ENCODE measurements at places on chromosomes 12 and 14. TPM values are rescaled to one million over a fixed set of nuclear protein-coding genes. Genes with fewer than 3 reads are reported as not detected.

DNA sequence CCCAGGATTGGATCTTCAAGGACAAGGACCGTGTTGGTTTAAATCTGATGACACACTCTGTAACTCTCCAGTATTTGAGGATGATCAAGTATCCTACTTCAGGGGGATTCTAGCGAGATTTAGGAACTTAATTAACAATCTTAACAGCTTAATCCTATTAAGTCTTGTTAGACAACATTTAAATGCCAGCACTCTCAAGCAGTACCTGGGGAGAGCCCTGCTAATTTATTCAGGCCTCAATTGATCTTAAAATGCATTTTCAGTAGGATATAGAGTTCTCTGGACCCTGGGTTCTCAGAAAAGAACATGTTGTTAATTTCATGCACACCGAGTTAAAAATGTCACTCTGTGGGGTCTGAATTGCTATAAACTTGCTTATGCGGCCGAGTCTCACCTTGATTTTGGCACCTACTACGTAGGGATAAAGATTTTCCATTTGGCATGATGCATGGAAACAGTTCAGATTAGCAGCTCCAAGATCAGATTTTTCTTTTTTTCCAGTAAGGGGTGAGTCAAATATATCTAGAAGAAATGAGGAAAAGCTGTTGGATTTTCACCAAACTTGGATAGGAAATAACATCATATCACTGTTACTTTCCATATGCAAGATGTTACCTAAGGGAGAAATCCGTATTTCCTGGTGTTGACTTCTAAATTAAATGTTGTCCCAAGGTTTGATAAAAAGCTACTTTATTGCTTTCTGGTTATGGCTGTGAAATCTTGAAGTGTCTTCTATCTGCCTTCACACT lies 76.1 kb downstream of the SLC24A4 start:
- no peaks in the 10 kb centered on the region for H3K36me3 ChIP-seq
- no peak overlapping the region for H3K4me3 ChIP-seq
- no peaks in the 10 kb centered on the region for H3K27me3 ChIP-seq
- no peak for DNase-seq

- H3K36me3 ChIP-seq, result peaks cover 14% of the 10 kb centered on the region
- H3K4me3 ChIP-seq, result no peak overlapping the region
Observed at GRCh38 chr14:31106768-31107167, 80.6 kb upstream of the STRN3 start.

DNA sequence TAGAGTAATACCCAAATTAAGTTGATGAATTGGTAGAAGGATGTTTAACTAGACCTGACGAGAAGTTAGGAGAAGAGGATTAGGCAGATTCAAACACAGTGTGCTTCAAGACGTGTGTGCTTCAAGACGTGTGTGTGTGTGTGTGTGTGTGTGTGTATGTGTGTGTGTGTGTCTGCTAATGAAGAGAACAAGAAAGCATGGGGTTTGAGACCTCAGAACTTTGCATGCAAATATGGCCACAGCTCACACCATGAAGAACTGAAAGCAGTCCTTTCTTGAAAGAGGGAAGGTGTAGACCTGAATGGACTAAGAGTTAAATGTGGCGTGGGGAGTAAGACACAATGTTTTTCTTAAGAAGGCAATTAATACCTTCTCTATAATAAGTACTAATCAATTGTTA lies 32.5 kb upstream of the SSPN start:
- no peak overlapping the region for H3K4me3 ChIP-seq
- H3K27me3 ChIP-seq, result no peaks in the 10 kb centered on the region
- H3K4me1 ChIP-seq, result no peaks in the 10 kb centered on the region
- no peak overlapping the region for H3K27ac ChIP-seq

Gene PRB4
- total RNA-seq, result not detected

All from kidney (tissue), 22 donors.